ENCODE measurements at places on chromosomes 12 and 14. TPM values are rescaled to one million over a fixed set of nuclear protein-coding genes. Genes with fewer than 3 reads are reported as not detected.

DNA sequence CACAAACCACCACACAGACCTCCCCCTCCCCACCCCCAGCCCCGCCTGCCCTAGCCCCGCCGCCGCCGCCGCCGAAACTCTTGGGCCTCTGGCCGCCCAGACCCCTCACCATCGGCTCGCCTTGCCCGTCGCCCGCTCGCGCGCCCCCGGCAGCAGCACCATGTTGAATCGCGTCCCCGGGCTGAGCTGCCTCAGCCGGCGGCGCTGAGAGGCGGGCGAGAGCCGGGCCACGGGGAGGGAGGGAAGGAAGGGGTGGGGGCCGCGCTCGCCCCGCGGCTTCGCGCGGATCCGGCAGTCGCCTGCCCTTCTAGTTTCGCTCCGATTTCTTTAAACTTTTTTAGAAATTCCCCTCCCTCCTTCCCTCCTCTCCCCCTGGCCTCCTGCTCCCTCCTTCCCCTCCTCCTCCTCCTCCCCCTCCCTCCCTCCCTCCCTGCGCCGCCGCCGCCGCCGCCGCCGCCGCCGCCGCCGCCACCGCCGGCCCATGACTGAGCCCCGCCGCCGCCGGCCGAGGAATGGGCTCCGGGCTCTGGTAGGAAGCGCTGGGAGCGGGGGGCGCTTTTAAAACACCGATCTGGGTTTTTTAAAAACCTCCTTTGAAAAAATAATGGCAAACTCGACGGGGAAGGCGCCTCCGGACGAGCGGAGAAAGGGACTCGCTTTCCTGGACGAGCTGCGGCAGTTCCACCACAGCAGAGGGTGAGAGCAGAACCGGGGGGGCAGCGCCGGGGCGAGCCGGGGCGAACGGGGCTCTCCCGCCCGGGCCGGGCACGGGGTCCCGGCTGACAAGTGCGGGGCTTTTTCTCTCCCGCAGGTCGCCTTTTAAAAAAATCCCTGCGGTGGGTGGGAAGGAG is at the start of gene ARID2:
TSS of gene ARID2 (plus strand) at position 474 of the 851 bp plus-strand sequence. CDS start at position 605, 131 bp downstream.
- H3K27ac ChIP-seq: peak within 1 kb of the TSS; percentile 100
- no peaks in the 10 kb centered on the region for H3K36me3 ChIP-seq
- no peaks in the 10 kb centered on the region for H3K27me3 ChIP-seq
- peak; percentile 49 for DNase-seq
- no peaks in the 10 kb centered on the region for H3K4me1 ChIP-seq

DNA sequence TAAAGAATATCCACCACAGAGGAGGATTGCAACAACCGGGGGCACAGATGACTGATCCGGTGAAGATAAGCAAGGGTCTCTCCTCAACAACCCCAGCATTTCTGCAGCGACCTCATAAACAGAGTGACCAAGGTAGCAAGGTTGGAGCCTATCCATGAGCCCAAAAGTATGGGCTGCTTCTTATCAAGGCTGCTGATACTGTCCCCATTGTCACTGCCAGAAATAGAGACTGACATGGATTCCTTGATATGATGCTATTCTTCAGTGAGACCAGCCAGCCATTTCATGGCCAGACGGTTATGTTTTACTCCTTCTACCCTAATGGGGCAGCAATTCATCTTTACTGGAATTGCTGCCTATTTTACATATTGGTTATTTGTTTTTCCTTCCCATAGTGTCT is 61.9 kb upstream of the ARHGAP5 start:
- no peaks in the 10 kb centered on the region for H3K36me3 ChIP-seq
- no peak for DNase-seq
- H3K27me3 ChIP-seq: no peaks in the 10 kb centered on the region
- H3K4me1 ChIP-seq: peaks cover 19% of the 10 kb centered on the region
- H3K27ac ChIP-seq: no peak overlapping the region

GRCh38 chr12:108357834-108358579 is 18.9 kb upstream of the CMKLR1 start:
- no peaks in the 10 kb centered on the region for H3K36me3 ChIP-seq
- DNase-seq: no peak
- no peaks in the 10 kb centered on the region for H3K27me3 ChIP-seq
- H3K27ac ChIP-seq: no peak overlapping the region

DNA sequence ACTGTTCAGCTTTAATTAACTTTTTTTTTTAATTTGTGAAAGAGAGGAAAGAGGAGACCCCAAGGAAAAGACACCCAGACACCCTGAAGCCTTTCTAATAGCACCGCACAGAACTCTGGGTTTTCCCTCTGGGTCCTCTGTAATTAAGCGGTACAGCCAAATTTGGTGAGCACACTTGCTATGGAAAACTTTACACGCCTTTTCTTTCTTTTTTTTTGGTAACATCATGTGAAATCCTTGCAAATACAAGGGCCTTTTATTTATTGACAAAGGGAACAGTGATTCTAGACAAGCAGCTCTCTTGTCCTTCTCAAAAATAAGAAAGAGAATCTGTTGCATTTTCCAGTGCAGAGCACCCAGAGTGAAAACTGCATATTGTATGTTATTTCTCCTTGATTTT is 44.4 kb upstream of the CPM start:
- no peak overlapping the region for H3K4me3 ChIP-seq
- peak overlapping the region; percentile 80 for H3K27ac ChIP-seq
- peaks cover 9% of the 10 kb centered on the region for H3K4me1 ChIP-seq
- no peaks in the 10 kb centered on the region for H3K36me3 ChIP-seq
- DNase-seq: no peak

DNA sequence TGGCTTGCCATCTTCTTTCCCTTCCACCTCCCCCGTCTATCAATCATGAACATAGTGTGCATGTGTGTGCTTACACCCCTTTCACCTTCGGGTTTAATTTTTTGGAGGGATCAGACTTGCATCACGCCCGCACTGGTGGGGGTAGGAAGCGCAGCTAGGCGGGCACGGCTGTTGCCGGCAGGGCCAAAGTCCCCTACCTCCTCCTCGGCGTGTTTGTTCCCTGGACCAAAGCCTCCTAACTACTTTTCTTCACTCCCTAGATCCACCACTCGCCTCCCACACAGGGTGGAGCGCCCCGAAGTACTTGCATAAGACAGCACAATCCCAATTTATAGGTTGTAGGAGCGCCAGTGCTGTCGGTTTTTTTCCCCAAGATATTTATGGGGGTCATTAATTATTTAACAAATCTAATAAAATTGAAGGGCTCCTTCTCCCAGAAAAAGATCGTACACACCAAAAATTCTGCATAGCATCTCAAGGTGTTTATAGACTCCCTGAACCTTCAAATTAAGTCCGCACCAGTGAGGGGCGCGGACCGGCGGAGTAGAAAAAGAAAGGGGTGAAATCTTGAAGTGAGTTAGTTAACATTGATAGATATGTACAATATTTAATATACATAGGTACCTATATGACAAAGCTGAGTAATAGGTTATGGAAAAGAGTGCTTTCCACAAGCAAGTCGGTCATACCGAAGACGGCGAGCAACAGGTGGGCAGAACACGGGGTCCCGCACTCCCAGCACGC is 717 bp downstream of the PKP2 start:
- H3K36me3 ChIP-seq: no peaks in the 10 kb centered on the region
- no peaks in the 10 kb centered on the region for H3K4me1 ChIP-seq
- no peak for DNase-seq
- peak overlapping the region; percentile 61 for H3K27ac ChIP-seq
- peak overlapping the region; percentile 86 for H3K4me3 ChIP-seq
- H3K27me3 ChIP-seq: no peaks in the 10 kb centered on the region

GRCh38 chr14:100540141-100540925 is 46.9 kb downstream of the BEGAIN start:
- H3K36me3 ChIP-seq: peaks cover 17% of the 10 kb centered on the region
- H3K4me3 ChIP-seq: no peak overlapping the region
- H3K4me1 ChIP-seq: peaks cover 10% of the 10 kb centered on the region
- DNase-seq: no peak

DNA sequence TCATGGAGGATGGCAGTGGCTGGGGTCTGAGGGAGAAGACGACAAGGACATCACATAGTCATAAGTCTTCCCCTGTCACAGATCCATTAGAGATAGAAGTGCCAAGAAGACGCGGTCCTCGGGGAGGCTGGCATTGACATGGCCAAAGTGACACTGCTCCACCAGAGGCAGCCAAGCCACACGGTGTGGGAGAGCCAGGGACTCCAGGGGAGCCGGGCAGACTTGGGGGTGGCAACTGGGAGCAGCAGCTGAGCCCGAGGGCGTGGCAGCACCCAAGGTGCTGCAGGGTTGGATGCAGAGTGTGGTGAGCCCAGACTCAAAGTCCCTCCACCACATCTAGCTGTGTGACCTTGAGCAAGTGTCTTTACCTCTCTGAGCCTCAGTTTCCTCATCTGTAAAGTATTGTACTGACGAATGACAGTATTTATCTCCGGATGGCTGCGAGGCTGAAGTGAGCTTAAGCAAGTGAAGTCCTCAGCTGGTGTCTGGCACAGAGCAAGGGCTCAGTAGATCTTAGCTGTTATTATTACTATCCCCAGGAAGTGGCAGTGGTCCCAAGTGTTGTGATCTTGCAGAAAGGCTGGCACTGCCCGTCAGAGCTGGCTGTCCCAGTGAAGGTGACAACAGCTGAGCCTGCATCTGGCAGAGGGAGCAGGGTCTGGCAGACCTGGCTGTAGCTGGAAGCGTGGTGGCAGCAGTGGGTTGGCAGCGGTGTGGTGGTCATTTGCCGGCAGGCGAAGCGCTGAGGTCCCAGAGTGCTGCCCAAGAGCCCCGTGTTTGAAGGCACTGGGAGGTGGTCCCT is 54.9 kb downstream of the ZNF664 start:
- H3K4me1 ChIP-seq: peaks cover 5% of the 10 kb centered on the region
- DNase-seq: no peak
- no peak overlapping the region for H3K27ac ChIP-seq
- H3K36me3 ChIP-seq: no peaks in the 10 kb centered on the region
- H3K27me3 ChIP-seq: no peaks in the 10 kb centered on the region
- H3K4me3 ChIP-seq: no peak overlapping the region

DNA sequence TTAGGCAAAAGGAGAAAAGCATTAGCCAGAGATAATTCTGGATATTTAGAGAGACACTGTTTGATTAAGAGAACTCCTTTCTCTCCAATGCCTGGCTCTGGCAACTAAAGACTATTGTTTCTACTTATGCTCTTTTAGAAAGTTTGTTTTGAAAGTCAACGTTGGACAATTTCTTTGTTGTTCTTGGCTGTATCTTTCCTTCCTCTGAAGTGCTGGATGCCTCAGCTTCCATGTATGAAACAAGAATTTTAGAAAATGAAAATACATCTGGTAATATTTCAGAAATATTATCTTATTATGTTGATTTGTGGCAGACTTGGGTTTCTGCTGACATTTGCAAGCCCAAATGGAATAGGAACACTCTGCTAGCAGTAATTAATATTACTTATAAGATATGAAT is 382.6 kb downstream of the SNAPC1 start:
- no peak overlapping the region for H3K27ac ChIP-seq
- H3K36me3 ChIP-seq: no peaks in the 10 kb centered on the region

DNA sequence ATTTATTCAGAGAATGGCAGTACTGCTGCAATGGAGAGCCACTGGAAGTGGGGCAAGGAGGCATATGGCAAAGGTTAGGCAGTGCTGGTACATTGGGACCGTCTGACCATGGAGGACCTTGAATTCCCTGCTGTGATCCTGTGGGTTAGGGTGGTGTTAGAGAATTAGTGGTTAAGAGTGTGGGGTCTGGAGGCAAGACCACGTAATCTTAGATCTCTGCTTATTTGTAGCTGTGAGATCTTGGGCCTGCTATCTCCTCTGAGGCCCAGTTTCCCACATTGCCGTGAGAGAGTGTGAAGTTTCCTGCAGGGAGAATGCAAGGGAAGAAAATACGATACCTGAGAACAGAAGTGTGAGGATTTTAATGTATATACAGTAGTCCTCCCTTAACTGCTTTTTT is 147.7 kb downstream of the ERC1 start:
- DNase-seq: no peak
- H3K4me3 ChIP-seq: no peak overlapping the region
- peaks cover 9% of the 10 kb centered on the region for H3K36me3 ChIP-seq
- no peak overlapping the region for H3K27ac ChIP-seq
- no peaks in the 10 kb centered on the region for H3K27me3 ChIP-seq

The KLRK1 gene
- total RNA-seq: not detected

The VRTN gene
- total RNA-seq: not detected

Measured in tibial nerve (tissue), 4 donors.